Cardiac fibroblast (primary cell): ENCODE measurements at places on chromosomes 7 and 10.
A peak's percentile ranks its signal among the peaks of the same experiment; 100 is the strongest.

DNA sequence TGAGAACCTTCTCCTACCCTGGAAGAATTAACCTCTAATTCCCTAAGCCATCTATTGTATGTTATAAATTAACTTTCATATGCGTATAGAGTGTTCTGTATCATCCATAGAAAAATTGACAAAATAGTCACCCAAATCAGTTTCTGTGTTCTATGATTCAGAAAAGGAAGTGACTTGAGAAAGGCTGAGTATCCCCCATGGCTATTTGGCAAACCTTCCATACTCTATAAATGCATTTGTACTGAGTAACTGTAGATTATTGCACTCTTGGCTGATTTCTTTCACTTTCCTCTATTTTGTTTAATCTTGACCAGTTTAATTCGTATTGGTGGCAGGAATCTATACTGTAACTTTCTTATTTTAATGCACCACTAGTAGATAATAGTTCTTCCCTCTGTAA lies 182.2 kb downstream of the HTR7 start:
- peak; percentile 87 for DNase-seq

- no peak for DNase-seq
Observed at GRCh38 chr7:83159731-83160130, 3.0 kb downstream of the PCLO start.

GRCh38 chr10:20147684-20148083 lies 331.5 kb downstream of the PLXDC2 start:
- DNase-seq: no peak

DNA sequence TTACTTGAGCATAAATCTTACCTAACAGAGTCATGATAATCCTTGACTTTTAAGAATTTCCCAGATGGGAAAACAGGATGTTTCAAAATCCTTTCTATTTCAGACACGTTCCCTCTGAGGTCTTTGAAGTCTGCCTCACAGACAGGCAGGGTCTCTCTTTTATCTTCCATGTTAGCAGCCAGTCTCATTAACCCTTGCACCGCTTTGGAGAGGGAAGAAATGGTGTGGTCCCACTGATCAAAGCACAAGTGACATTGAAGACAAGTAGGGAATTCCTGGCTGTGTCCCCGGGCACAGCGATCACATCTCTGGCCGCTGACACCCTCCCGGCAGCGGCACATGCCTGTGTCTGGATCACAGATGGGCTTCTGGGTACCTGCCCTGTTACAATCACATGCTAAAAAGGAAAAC lies 52.7 kb upstream of the LAMB1 start:
- DNase-seq: no peak

DNA sequence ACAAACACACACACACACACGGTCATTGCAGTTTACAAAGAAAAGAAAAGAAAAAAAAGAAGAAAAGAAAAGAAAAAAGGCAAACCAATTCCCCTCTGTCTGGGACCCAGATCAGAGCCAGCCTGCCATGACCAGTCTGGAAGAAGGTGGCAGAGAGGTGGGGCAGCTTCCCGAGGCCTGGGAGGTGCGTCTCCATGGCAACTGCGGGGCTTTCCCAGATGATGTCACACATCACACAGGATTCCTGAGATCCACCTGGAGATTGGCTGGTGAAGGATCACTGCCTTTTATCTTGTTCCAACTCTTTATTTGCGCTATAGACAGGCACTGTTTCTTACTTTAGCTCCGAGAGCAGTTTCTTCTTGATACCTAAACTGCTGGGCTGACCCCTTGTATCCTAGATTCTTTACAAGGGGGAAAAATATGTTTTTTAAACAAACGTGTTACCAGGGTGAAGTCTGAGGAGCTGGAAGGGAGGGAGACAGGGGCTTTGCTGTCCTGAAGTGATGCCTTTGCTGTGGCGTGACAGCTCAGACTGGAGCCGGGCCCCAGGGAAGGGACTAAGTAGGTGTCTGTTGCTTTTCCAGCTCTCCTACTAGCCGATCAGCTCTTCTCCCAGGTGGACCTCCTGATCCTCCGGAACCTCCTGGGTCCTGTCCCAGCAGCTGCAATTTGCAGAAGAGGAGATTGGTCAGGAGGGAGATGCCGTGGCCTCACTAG lies 298.5 kb downstream of the KLF6 start:
- no peak for DNase-seq

- DNase-seq: no peak
Observed at GRCh38 chr7:51327287-51327717, 10.7 kb upstream of the COBL start.

DNA sequence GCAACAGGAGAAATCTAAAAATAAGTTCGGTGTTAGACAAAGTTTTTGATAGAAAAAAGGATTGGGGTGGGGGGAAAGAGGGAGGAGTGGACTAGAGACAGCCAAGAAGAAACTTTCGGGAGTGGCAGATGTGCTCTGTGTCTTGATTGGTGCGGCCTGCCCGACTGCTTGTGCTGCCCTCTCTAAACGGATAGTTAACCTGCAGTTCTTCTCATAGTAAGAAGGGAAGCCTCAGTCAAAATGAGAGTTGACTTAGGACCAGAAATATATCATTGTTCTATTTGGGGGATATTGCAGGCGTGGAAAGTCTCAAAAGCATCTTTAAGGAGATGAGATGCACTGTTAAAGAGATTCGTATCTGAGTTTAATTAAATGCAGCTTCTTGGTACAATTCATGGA lies 39.3 kb downstream of the UBE3C start:
- DNase-seq: no peak

GRCh38 chr10:94193466-94193924 lies 169.2 kb downstream of the NOC3L start:
- peak; percentile 85 for DNase-seq

DNA sequence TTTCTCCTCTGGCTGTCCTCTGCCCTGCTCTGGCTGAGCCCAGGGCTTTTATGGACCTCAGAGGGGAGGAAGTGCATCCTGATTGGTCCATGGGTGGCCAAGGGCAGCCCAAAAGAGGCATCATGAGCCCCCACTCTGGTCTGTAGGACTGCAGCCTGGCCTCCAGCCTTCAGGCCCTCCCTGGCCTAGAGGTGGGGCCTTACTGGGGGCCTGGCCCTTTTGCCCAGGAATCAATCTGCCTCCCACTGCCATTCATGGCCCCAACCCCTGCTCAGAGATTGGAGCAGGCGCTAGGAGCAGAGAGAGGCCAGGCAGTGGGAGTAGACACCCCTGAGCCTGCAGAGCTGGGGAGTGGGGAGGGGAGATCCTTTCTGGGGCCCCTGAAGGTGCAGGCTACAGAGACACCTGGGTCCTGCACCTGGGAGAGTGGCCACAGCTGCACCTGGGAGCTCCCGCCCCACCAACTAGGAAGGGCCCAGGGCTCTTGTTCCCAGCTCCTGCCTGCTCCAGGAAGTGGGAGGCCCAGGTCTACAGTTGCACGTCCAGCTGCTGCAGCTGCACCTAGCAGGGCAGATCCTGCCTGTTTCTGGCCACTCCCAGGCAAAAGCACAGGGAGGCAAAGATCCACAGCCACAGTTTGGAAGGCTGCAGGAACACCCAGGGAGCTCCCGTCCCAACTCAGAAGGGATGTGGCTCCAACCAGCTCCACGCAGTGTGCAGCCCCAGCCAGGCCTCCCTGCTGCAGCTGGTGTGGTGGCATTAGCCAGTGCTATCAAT lies 6.4 kb upstream of the DYNC2I1 start:
- no peak for DNase-seq

GRCh38 chr10:75430000-75430763 lies 1.2 kb upstream of the LRMDA start:
- DNase-seq: peak; percentile 26

- no peak for DNase-seq
Observed at GRCh38 chr7:104005197-104005596, 15.7 kb upstream of the RELN start.

DNA sequence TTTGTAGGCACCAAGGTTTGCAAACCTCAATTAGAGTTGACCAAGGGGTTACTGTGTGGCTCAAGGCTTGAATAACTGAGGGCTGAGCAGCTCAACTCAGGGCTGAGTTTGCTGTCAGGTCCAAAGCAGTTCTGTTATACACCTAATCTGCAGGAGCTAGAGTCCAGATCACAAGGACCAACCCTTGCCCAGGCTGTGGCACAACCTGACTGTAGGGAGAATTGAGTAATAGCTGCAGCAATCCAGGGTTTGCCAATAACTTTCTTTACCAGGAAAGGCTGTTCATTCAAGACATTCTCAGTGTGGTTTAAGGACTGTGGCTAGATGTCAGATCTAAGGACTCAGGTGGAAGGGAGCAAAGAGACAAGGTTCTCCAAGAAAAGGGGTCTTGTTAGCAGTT lies 115.6 kb upstream of the IMMP2L start:
- peak; percentile 5 for DNase-seq

- no peak for DNase-seq
Observed at GRCh38 chr10:1523221-1523620, 214.1 kb downstream of the ADARB2 start.

- DNase-seq: no peak
Observed at GRCh38 chr10:124213471-124213870, 120.1 kb upstream of the CHST15 start.
